ENCODE measurements at places on chromosomes 1 and 21.
A peak's percentile ranks its signal among the peaks of the same experiment; 100 is the strongest.

GRCh38 chr1:178263341-178263740, 169.4 kb downstream of the RASAL2 start:
- DNase-seq, result no peak

DNA sequence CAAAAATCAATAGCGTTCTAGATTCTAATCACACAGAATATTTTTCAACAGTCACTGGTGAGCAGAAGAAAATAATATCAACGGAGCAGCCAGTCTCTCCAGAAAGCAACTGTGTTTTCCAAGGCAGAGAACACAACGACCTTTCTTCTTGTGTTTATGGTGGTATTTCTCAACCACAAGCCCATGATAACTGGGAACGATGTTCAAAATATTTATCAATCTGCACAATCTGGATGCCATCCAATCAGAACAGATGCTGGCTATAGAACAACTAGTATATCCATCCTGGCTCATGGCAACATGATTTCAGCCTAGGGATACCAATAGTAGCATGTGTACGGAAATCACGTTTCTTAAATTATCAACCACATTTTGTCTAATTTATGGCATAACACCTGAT, 162.7 kb upstream of the RUNX1 start:
- DNase-seq, result peak; percentile 86

DNA sequence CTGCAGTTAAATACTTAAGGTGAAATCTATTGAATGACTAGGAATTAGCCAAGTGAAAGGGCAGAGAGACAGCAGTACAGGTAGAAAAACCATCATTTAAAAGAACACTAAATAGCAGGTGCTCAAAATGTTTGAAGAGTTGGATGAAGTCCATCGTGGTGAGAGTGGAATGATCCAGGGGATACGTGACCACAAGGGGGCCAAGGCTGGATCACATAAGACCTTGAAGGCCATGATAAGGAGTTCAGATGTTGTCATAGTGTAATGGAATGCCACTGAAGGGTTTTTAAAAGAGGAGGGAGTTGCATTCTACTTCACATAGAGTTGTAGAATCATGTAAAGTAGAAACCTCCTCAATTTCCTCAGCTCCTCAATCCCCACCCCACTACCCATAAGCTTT, 34.8 kb upstream of the HOOK1 start:
- DNase-seq, result no peak

GRCh38 chr1:21264898-21265297, 25.4 kb downstream of the ECE1 start:
- no peak for DNase-seq

GRCh38 chr1:11979028-11979850, 1.0 kb upstream of the MFN2 start:
- DNase-seq, result no peak

- no peak for DNase-seq
These were observed 35.8 kb downstream of the LDLRAD1 start for GRCh38 chr1:53982034-53982762.

GRCh38 chr1:7555391-7556185, 215.5 kb upstream of the VAMP3 start:
- DNase-seq, result no peak

DNA sequence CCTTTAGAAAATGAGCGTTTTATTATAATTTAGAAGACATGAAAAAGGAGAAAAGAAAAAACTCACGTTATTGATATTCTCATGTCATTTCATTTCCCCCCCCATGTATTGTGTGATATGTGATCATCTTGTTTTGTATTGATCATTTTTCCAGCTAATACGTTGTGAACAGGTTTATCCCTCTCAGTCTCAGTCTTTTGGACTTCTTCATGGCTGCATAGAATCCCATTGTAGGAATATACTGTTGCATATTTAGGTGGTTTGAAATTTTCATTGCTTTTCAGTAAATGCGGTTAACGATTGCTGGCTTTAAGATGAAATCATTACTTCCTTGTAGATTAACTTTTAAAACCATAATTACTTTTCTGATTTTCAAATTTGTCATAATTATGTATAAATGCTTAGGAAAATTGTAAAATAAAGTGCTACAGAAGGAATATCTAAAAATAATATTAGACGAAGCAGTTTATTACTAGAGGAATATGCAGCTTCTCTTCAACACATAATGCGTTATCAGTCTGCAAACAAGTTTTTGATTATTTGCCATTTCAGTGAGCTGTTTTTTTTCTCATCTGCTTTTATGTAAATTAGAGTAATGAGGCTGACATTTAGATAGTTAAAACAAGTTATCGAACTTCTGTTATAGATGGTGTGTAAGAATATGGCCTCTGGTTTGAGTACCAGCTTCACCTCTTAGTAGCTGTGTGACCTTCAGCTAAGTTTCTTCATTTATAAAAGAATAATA, 1.8 kb downstream of the SON start:
- no peak for DNase-seq

- DNase-seq, result no peak
These were observed 18.8 kb downstream of the KIF26B start for GRCh38 chr1:245173446-245174211.

GRCh38 chr1:235821361-235821981, 45.2 kb downstream of the LYST start:
- no peak for DNase-seq

- peak; percentile 80 for DNase-seq
These were observed 103.9 kb upstream of the SLC2A1 start for GRCh38 chr1:43062527-43063095.

GRCh38 chr1:7953850-7954609, 7.5 kb upstream of the PARK7 start:
- DNase-seq, result peak; percentile 50

GRCh38 chr1:240136402-240136801, 44.7 kb downstream of the FMN2 start:
- no peak for DNase-seq

DNA sequence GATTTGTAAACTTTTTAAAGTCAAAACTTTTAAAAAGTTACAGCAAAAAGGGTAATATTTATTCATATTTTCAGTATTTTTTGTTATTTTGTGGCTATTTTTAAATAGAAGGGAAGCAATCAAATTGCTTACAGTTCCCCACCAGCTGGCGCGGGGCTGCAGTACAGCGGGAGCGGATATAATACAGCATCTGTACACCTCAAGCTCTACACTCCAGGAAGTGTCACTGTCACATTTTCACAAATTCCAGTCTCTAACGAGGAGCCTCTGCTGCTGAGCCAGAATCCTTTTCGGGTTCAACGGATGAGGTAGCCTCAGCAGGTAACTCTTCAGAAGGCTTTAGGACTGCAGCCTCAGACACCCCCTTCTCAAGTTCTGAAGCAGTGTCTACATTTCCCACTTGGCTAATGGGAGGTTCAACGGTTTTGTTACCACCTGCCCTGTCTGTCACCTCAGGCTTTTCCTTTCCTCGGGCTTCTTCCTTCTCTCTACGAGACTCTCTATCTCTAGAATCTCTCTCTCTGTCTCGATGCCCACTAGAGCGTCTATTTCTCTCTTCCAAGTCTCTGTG, 11.7 kb downstream of the SOD1 start:
- DNase-seq, result peak; percentile 72

DNA sequence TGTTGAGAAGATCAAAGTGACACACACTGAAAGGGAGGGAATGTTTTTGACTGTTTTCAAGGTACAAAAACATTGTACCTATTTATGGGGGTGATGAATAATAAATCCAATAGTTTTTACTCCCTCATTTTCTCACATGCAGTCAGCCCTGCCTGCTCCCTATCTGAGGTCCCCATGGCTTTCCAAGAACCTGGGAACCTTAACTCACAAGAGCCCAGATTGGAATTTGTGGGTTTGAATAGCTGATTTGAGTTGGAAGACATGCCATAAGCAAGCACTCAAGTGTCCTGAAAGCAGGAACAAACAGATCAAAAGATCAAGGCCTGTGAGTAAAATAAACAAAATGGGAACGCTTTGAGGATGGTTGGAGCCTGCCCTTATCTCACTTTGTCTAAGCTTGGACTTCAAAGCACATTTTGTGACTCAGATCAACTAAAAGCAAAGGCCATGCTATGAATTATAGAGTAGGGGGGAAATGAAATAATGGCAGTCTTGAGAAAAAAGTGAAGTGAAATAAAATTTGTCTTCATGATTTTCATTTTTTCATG, 136.6 kb downstream of the LYPLAL1 start:
- no peak for DNase-seq

GRCh38 chr1:7070389-7071029, 285.3 kb downstream of the CAMTA1 start:
- DNase-seq, result peak; percentile 47

GRCh38 chr1:162629651-162630050, 2.6 kb upstream of the DDR2 start:
- no peak for DNase-seq

GRCh38 chr1:100266741-100267140, 725 bp downstream of the RTCA start:
- DNase-seq, result no peak

DNA sequence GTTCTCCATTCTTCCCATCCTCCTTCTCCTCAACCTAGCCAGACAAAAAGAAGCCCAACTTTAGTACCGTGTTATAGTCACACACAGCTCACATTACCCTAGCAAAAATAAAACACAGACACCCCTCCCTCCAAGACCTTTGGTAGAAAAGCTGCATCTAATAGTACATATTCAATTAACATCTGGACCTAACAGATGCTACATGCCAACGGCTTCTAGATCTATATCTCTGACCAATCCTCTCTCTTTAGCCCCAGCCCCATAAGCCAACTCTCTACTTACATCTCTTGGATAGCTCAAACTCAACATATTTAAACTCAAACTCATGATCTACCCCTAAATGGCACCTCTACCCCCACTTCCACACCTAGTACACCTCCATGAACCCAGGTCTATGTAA, 233.1 kb downstream of the KCNH1 start:
- no peak for DNase-seq

DNA sequence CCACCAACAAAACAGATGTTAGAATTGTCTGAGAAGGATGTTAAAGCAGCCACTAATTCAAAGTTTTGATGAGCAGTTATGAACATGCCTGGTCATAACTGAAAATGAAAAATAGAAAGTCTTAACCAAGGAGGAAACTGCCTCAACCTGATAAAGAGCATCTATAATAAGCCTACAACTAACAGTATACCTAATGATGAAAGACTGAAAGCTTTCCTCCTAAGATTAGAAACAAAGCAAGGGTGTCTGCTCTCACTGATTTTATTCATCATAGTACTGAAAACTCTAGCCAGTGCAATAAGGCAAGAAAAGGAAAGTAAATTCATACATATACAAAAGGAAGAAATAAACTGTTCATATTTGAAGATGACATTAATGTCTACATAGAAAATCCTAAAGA, 82.0 kb downstream of the KCNK1 start:
- no peak for DNase-seq

DNA sequence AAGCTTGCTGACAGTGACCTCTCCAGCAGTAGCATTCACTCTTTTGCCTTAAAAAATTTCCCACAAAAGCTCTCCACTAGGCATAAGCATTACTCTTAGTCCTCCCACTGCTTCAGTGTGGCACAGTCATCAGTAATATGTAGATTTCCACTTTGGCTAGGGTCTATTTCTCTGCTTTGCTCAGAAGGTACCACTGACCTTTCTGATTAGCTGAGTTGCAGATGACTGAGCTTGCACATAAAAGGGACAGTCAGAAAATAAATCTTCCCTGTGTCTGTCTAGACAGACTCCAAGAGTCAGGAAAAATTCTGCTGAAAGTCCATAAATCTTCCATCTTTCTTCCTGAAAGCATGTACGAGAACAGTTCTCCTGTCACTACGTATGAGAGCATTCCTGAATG, 56.6 kb upstream of the APP start:
- no peak for DNase-seq

- DNase-seq, result no peak
These were observed 401.5 kb downstream of the PTPRC start for GRCh38 chr1:199040076-199040905.

- no peak for DNase-seq
These were observed 19.9 kb upstream of the LDLRAP1 start for GRCh38 chr1:25523542-25523941.

GRCh38 chr1:86718786-86719185, 14.4 kb downstream of the SH3GLB1 start:
- no peak for DNase-seq

- no peak for DNase-seq
These were observed 13.9 kb upstream of the PTPN14 start for GRCh38 chr1:214565310-214565709.

DNA sequence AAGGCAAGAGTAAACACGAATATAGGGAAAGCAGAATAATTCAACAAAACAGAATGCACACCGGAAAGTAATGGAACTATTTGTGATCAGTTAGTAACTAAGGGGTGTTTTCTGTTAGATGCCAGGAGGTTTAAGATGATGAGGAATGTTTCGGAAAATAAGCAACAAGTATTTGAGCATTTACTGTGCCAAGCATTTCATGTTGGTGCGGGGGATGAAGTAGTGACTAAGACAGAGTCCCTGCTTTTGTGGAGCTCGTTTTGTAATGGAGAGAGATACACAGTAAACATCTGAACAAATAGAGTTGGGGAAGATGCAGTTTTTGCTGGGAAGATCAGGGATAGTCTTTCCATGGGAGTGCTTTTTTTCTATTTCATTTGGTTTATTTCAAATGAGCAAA, 78.7 kb downstream of the DYRK1A start:
- DNase-seq, result no peak

DNA sequence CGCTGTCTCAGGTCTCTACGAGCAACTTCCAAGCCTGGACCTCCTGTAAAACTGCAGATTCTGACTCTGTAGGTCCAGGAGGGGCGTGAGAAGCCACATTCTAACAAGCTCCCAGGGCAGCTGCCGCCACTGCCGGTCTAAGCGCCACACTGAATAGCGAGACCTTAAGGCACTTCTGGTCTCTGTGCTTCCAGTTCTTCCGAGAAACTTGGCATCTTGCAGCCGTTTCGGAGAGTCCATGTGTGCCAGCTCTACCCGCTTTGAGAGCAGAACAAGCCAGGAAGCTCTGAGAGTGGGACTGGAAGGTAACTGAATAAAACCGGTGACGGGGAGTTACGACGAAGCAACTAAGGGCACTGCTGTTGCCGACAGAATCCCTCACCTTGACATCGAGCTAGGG, 12.5 kb downstream of the AGT start:
- no peak for DNase-seq

GRCh38 chr1:187338762-187339412, 510.1 kb downstream of the PLA2G4A start:
- no peak for DNase-seq

DNA sequence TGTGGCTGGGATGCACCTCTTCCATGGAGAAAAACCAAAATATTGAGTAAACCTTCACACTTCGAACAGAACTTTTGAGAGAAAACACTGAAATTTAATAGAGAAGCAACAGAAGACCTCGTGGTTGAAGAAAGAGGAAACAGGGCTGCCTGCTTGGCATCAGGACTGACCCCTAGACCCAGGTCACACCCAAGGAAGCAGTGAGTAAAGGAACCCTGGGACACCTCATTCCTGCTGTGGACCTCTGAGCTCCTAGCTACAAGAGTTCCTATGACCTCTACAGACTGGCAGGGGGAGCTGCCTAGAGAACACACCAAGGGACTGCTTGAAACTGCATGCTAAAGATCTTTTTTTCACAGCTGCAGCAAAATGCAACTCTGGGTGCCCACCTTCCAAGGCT, 67.8 kb downstream of the FASLG start:
- no peak for DNase-seq

- no peak for DNase-seq
These were observed 5.8 kb upstream of the MPZL1 start for GRCh38 chr1:167716000-167716271.

- no peak for DNase-seq
These were observed 25.6 kb downstream of the AK2 start for GRCh38 chr1:33010932-33011731.

GRCh38 chr1:247530785-247531184, 5.5 kb downstream of the OR2C3 start:
- no peak for DNase-seq

- no peak for DNase-seq
These were observed 3.2 kb upstream of the TNFSF4 start for GRCh38 chr1:173210283-173210682.

- no peak for DNase-seq
These were observed 771 bp upstream of the NTNG1 start for GRCh38 chr1:107139833-107140702.
